T-helper 9 cell (primary cell): ENCODE measurements at places on chromosomes 4 and X.

GRCh38 chrX:130575831-130576389 lies 174.1 kb downstream of the RBMX2 start:
- peak; percentile 0 for DNase-seq

DNA sequence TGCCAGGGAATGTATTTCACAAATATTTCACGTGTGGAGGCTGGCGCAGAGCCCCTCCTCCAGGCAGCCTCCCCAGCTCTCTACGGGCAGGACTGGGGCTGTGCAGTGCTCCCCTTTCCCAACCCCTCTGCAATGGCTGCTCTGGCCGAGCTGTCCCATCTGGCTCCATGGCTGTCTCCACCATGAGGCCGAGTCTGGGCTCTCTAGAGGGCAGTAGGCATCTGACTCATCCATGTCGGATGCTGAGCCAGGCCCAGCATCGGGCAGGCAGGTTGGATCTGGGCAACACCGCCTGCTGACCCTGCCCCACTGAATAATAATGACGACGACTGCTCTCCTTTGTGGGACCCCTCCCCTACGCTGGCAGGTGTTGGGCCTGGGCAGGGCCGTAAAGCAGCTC lies 11.0 kb upstream of the SH3TC1 start:
- DNase-seq = no peak

DNA sequence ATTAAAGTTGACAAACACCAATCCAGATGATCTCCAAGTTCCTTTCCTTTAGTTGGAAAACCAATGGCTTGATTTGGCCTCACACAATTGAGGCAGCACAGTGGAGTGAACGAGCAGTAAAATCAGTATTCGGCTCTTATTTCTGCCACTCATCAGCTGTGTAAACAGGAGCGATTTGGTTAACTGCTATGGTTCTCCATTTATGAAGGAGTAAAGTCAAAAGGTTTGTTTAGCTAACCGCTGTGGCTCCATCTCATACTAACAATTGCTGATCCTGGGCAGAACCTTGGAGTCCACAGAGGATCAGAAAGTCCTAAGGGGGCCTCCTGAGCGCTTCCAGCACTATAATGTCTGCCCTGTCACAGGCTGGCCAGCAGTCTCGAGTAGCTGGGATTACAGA lies 54.5 kb upstream of the EXOC1L start:
- DNase-seq = no peak

DNA sequence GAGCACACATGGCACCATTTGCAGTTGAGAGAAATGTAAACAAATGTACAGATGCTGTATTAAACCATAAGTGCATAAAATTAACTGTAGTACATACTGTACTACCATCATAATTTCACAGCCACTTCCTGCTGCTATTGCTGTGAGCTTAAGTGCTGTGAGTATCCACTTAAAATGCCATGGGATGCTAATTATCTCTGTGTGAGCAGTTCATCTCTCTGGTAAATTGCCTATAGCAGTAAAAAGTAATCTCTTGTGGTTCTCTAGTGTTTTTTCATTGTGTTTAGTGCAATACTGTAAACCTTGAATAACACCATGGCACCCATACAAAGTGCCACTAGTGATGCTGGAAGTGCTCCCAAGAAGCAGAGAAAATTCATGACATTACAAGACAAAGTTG lies 9.9 kb upstream of the SCOC start:
- DNase-seq = no peak

DNA sequence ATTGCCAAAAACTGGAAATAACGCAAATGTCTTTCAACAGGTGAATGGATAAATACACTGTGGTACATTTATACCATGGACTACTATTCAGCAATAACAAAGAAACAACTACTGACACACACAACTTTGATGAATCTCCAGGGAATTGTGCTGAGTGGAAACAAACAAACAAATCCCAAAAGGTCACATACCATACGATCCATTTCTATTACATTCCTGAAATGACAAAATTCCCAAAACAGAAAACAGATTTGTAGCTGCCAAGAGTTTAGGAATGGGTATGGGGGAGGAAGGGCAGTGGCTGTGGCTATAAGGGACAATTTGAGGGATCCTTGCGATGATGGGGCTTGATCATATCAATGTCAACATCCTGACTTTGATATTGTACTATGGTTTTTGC lies 2.5 kb downstream of the ZNF182 start:
- no peak for DNase-seq
